Colonic mucosa (tissue), 4 donors: ENCODE measurements at places on chromosomes 16 and 17. TPM values are rescaled to one million over a fixed set of nuclear protein-coding genes. Genes with fewer than 3 reads are reported as not detected.
A peak's percentile ranks its signal among the peaks of the same experiment; 100 is the strongest.

- H3K4me1 ChIP-seq, result no peaks in the 10 kb centered on the region
- H3K36me3 ChIP-seq, result no peaks in the 10 kb centered on the region
- H3K4me3 ChIP-seq, result no peak overlapping the region
- H3K27me3 ChIP-seq, result no peaks in the 10 kb centered on the region
- no peak overlapping the region for H3K27ac ChIP-seq
Observed at GRCh38 chr17:58527949-58528348, 13.5 kb upstream of the MTMR4 start.

DNA sequence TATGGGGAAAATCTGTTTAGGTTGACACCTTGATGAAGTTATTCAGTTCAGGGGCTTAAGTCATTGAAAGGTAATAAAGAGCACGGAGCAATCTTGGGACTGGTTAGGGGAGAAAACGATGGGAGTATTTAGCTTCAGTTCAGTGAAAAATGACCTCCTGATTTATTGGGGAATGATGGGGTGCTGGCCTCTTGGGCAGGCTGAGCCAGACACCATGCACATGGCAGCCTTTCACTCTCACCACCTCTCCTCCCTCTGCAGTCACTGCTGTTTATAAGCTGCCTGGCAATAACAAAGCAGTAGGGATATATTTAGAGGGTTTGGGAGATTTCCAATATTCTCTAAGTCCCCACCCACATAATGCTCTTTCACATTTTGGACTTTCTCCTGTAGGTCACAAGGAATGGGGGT, 140.5 kb upstream of the HS3ST2 start:
- H3K4me1 ChIP-seq, result no peaks in the 10 kb centered on the region
- H3K27me3 ChIP-seq, result no peaks in the 10 kb centered on the region
- no peak overlapping the region for H3K4me3 ChIP-seq

- H3K27ac ChIP-seq, result no peak overlapping the region
- no peaks in the 10 kb centered on the region for H3K36me3 ChIP-seq
- H3K4me3 ChIP-seq, result no peak overlapping the region
- DNase-seq, result no peak
Observed at GRCh38 chr16:56226845-56227525, 35.7 kb downstream of the GNAO1 start.

SRCAP gene
- 44.0 TPM for total RNA-seq

DNAAF8 gene
- total RNA-seq, result 0.61 TPM

- H3K4me3 ChIP-seq, result no peak overlapping the region
- H3K36me3 ChIP-seq, result no peaks in the 10 kb centered on the region
- H3K27me3 ChIP-seq, result no peaks in the 10 kb centered on the region
- DNase-seq, result no peak
- peak overlapping the region; percentile 46 for H3K27ac ChIP-seq
Observed at GRCh38 chr16:20904507-20905081, 4.0 kb downstream of the LYRM1 start.

- H3K36me3 ChIP-seq, result no peaks in the 10 kb centered on the region
- no peaks in the 10 kb centered on the region for H3K27me3 ChIP-seq
- no peak overlapping the region for H3K4me3 ChIP-seq
- DNase-seq, result no peak
- no peak overlapping the region for H3K27ac ChIP-seq
Observed at GRCh38 chr16:26344976-26345375, 653.2 kb downstream of the HS3ST4 start.

DNA sequence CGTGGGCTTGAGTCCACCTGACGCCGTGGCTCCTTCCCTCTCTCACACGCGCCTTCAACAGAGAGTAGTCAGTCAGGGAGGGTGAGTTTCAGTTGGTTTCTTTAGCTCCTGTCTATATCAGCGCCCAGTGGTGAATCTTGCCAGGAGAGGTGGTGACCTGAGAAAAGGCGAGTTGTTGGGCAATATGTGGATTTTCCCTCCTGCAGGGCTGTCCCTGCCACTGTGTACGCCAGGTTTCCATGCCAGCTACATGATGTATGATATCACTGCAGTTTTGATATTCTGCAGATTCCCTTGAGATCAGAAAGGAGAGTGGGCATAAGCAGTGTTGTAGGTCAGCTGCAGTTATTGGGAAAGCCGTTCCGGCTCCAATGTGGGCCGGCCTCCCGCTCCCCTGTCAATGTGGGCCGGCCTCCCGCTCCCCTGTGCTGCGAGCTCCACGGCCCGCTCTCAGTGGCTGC, 31.4 kb downstream of the BANP start:
- no peaks in the 10 kb centered on the region for H3K4me1 ChIP-seq
- no peaks in the 10 kb centered on the region for H3K36me3 ChIP-seq
- H3K27me3 ChIP-seq, result no peaks in the 10 kb centered on the region
- H3K27ac ChIP-seq, result no peak overlapping the region
- no peak for DNase-seq

DNA sequence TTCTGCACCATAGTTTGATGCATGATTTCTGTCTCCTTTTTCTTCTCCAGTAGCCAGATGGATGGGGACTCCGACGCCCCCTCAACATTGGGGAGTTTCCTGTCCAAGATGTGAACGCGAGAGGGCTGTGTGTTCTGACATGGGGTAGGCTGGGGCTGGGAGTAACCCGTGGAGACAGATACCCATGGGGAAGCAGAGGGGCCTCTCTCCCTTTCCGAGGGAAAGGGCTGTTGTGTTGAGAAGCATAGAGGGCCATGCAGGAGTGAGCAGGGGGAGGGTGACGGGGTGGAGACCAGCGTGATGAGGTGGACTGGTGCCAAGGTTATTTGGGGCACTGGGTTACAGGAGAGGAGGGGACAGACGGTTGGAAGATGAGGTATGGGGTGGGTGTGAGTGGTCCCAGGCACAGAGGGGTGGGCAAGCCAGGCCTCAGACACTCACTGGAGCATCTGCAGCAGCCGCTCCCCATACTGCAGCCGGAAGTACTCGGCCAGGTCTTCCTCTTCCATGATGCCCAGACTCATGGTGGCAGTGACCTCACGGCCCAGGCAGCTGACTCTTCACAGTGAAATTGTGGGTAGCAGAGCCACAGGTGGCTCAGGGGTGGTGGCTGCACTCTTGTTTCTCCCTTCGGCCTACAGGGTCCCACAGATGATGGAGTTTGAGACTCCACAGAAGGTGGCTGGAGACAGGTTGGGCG, 400 bp downstream of the CCDC42 start:
- no peak overlapping the region for H3K27ac ChIP-seq
- no peaks in the 10 kb centered on the region for H3K4me1 ChIP-seq
- DNase-seq, result no peak
- H3K27me3 ChIP-seq, result no peaks in the 10 kb centered on the region
- H3K4me3 ChIP-seq, result no peak overlapping the region
- no peaks in the 10 kb centered on the region for H3K36me3 ChIP-seq

CPHXL2 gene
- total RNA-seq, result not detected

CSH1 gene
- not detected for total RNA-seq

DNAI2 gene
- total RNA-seq, result not detected

TAX1BP3 gene
- 148 TPM for total RNA-seq

- H3K27ac ChIP-seq, result no peak overlapping the region
- DNase-seq, result no peak
- H3K36me3 ChIP-seq, result no peaks in the 10 kb centered on the region
- H3K4me3 ChIP-seq, result no peak overlapping the region
- no peaks in the 10 kb centered on the region for H3K4me1 ChIP-seq
Observed at GRCh38 chr17:419073-419735, 66.6 kb upstream of the RPH3AL start.

DNA sequence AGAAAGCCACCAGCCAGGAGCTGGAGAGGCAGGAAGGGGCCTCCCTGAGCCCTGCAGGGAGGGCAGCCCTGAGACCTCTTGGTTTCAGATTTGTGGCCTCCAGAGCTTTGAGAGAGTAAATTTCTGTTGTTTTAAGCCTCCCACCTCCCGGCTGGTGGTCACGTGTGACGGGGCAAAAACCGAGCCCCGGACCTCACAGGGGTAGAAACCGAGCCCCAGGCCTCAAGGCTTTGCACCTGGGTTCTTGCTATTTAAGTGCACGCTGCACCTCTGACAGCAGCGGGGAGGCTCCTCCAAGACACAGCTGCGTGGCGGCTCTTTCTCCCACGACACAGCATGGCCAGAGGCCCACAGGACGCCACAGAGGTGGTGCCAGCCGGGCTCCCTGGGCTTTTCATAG, 17.4 kb upstream of the ZC3H18 start:
- H3K4me3 ChIP-seq, result no peak overlapping the region
- H3K4me1 ChIP-seq, result no peaks in the 10 kb centered on the region
- H3K27ac ChIP-seq, result no peak overlapping the region
- H3K36me3 ChIP-seq, result no peaks in the 10 kb centered on the region

DNA sequence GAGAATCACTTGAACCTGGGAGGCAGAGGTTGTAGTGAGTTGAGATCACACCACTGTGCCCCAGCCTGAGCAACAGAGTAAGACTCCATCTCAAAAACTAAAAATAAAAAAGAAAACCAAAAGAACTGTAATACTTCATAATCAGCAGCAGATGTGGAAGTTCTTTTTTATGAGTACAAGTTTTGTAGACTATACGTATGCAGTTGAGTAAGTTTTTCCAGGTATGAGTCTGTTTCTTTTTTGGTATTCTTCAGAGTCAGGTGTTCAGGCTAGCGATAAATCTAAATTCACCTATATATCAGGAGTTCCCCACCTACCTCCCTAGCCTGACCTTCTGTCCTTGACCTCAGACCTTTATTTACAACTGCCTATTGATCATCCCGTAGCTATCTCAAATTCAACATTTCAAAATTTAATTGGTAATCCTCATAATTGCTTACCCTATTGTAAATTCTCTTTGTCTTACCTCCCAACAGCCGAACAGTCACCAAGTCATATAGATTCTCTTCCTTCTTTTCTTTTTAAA, 10.7 kb downstream of the DCTN5 start:
- H3K4me3 ChIP-seq, result no peak overlapping the region
- H3K4me1 ChIP-seq, result no peaks in the 10 kb centered on the region
- no peak for DNase-seq
- H3K36me3 ChIP-seq, result no peaks in the 10 kb centered on the region
- H3K27me3 ChIP-seq, result no peaks in the 10 kb centered on the region
- no peak overlapping the region for H3K27ac ChIP-seq

DNA sequence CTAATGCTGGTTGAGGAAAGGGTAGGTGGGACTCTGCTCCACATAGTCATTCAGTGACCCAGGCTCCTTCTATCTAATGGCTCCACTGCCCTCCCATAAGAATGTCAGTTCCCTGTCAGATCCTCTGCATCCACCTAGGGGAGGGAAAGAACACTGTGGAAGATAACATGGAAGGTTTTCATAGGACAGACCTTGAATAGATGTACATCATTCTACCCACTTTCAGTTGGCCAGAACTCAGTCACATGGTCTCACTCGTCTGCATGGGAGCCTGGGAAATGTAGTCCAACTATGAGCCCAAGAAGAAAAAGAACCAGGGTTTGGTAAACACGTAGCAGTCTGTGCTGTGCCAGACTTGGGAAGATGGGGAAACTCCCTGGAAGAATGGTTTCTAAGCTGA, 27.1 kb upstream of the SCNN1B start:
- no peaks in the 10 kb centered on the region for H3K4me1 ChIP-seq
- no peak overlapping the region for H3K4me3 ChIP-seq
- no peaks in the 10 kb centered on the region for H3K36me3 ChIP-seq

GRCh38 chr17:72572604-72573491, 452.0 kb downstream of the SOX9 start:
- H3K27me3 ChIP-seq, result no peaks in the 10 kb centered on the region
- H3K4me3 ChIP-seq, result no peak overlapping the region
- no peaks in the 10 kb centered on the region for H3K36me3 ChIP-seq
- H3K4me1 ChIP-seq, result no peaks in the 10 kb centered on the region

GRCh38 chr16:83983491-83983890, 15.4 kb downstream of the NECAB2 start:
- no peaks in the 10 kb centered on the region for H3K36me3 ChIP-seq
- H3K4me3 ChIP-seq, result no peak overlapping the region
- H3K4me1 ChIP-seq, result no peaks in the 10 kb centered on the region
- DNase-seq, result no peak
- no peak overlapping the region for H3K27ac ChIP-seq
- no peaks in the 10 kb centered on the region for H3K27me3 ChIP-seq

SLFN14 gene
- total RNA-seq, result not detected

GRCh38 chr17:27489045-27489715, 32.9 kb downstream of the KSR1 start:
- DNase-seq, result peak; percentile 63
- peaks cover 4% of the 10 kb centered on the region for H3K4me1 ChIP-seq
- H3K36me3 ChIP-seq, result no peaks in the 10 kb centered on the region
- H3K27me3 ChIP-seq, result no peaks in the 10 kb centered on the region
- no peak overlapping the region for H3K27ac ChIP-seq
- H3K4me3 ChIP-seq, result no peak overlapping the region

- H3K27me3 ChIP-seq, result no peaks in the 10 kb centered on the region
- H3K36me3 ChIP-seq, result no peaks in the 10 kb centered on the region
- peaks cover 13% of the 10 kb centered on the region for H3K4me1 ChIP-seq
- no peak for DNase-seq
Observed at GRCh38 chr16:85980686-85981085, 81.7 kb downstream of the IRF8 start.

SYCE1L gene
- 4.8 TPM for total RNA-seq

DNA sequence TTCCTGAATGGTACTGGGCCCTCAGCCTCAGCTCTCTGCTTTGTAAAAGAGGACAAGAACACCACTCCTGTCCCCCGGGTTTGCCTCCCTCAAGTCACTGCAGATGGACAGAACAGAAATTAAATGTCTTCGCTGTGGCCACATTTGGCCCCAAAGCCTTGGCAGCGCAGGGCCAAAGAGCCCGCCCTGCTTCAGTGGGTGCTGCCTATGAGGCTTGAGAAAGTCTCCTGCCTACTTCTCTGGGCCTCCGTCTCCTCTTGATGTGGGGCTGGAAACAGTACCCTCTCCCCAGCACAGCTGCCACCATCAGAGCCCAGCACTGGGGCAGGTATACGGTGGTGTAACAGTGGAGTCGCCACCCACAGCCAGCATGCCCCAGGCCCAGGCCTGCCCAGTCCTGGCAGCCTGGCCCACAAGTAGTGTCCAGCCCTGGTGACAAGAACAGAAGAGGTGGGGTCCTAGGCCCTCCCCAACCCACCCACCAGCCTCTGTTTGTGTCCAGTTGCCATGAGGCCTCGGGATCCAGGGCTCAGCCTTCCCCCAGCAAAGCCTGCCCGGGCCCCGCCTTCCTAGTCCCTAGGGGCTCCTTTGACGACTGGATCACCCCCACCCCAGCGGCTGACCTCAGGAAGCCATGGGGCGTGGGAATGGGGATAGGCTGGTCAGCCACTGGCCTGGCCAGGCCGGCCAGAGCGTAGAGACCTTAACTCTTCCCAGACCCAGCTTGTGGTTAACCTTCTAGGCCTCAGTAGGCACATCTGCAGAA, 3.9 kb upstream of the TPPP3 start:
- peak overlapping the region; percentile 23 for H3K27ac ChIP-seq
- H3K36me3 ChIP-seq, result no peaks in the 10 kb centered on the region
- H3K27me3 ChIP-seq, result peaks cover 7% of the 10 kb centered on the region
- DNase-seq, result no peak

DNA sequence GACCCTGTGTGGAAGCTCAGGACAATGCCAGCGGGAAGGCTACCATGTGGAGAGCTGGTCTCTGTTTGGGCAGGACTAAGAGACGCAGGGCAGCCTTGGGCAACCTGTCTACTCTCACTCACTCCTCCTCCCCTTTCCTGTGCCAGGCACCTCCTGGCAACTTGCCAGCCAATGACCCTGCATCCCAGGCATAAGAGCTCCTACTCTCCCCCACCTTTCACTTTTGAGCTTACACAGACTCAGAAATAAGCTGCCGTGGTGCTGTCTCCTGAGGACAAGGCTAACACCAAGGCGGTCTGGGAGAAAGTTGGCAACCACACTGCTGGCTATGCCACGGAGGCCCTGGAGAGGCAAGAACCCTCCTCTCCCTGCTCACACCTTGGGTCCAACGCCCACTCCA, 2.6 kb downstream of the HBM start:
- peaks cover 45% of the 10 kb centered on the region for H3K27me3 ChIP-seq
- DNase-seq, result no peak
- no peak overlapping the region for H3K4me3 ChIP-seq
- no peaks in the 10 kb centered on the region for H3K36me3 ChIP-seq
